Progenitor cell of endocrine pancreas (in vitro differentiated cells): ENCODE measurements at places on chromosomes 13 and 19. TPM values are rescaled to one million over a fixed set of nuclear protein-coding genes. Genes with fewer than 3 reads are reported as not detected.
A peak's percentile ranks its signal among the peaks of the same experiment; 100 is the strongest.

Gene TPM4
- 275 and 300 TPM in 2 replicates for total RNA-seq

Gene LRP3
- total RNA-seq: 50.1 and 51.2 TPM in 2 replicates

Gene PRKCG
- 6.5 and 8.4 TPM in 2 replicates for total RNA-seq

Gene S1PR4
- total RNA-seq: not detected in 2 replicates

Gene LRRC63
- total RNA-seq: 0.24 and 0.42 TPM in 2 replicates

Gene FLT3LG
- total RNA-seq: 0.96 and 1.1 TPM in 2 replicates

DNA sequence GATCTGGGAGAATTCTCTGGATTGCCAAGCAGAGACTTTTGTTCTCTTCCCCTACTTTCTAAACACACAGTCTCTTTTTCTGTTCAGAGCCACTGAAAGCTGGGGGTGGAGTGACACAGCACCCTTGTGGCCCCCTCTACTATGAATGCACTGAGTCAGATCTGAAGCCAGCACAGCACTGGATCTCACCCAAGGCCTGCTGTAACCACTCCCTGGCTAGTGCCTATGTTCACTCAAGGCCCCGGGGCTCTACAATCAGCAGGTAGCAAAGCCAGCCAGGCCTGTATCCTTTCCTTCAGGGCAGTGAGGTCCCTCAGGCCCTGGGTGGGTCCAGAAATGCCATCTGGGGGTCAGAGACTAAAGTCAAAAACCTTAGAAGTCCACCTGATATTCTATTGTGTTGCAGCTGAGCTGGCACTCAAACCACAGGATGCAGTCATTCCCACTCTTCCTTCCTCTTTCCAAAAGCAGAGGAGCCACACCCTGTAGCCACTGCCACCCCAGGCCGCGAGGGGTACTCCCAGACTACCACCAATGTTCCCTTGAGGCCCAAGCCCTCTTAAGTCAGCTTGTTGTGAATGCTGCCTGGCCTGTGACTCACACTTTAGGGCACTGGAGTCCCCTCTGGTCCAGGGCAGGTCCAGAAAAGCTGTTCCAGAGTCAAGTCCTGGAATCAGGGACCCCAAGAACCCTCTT lies 110.1 kb upstream of the RXFP2 start:
- peaks cover 11% of the 10 kb centered on the region for H3K4me1 ChIP-seq
- H3K4me3 ChIP-seq: no peak overlapping the region
- peaks cover 3% of the 10 kb centered on the region for H3K27me3 ChIP-seq
- no peak overlapping the region for H3K27ac ChIP-seq
- DNase-seq: no peak

DNA sequence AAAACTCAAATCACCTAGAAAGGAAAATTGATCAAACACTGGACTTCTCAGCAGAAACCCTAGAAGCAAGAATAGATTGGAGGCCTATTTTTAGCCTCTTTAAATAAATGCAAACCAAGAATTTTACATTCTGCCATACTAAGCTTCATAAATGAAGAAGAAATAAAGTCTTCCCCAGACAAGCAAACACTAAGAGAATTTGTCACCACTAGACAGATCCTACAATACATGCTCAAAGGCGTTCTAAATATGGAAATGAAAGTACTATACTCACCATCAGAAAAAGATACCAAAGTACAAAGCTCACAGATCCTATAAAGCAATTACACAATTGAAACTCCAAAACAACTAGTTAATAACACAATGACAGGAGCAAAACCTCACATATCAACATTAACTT lies 578.1 kb downstream of the UQCRFS1 start:
- no peak overlapping the region for H3K27ac ChIP-seq
- H3K36me3 ChIP-seq: no peaks in the 10 kb centered on the region
- no peak for DNase-seq
- H3K27me3 ChIP-seq: peaks cover 6% of the 10 kb centered on the region
- no peak overlapping the region for H3K4me3 ChIP-seq

DNA sequence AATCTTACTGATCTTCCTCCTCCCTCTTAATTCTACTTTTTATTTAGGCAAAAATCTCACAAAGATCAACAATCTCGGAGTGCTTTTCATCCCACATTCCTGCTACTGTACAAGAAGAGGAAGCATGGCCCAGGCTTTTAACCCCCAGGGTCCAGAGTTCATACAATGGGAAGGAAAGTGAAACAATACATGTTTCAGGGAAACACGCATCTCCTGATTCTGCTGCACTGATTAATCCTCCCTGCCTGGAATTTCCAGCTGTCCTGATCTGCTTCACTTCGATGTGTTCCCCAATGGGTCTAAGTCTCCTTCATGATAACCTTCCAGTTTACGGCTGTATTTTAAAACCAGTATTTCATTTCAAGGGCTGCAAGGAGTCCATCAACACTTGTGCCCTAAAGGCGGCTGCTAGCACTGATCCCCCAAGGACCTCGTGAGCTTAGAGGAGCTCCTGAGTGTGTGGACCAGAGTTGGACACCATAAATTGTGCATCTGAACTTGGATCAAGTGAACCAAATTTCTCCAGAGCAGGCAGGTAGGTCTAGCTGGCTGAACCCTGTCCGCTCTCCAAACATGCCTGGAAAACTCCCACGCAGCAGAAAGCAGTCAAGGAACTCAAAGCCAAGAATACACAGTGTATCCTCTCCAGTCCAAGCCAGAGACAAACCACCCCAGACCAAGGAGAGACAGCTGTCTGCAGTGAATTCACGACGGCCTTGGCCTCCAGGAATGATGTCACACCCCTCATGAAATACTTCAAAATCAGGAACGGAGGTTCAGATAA lies 44.3 kb downstream of the COL4A1 start:
- no peak overlapping the region for H3K4me3 ChIP-seq
- H3K27ac ChIP-seq: no peak overlapping the region
- peaks cover 7% of the 10 kb centered on the region for H3K4me1 ChIP-seq
- no peaks in the 10 kb centered on the region for H3K36me3 ChIP-seq
- H3K27me3 ChIP-seq: no peaks in the 10 kb centered on the region

- no peak for DNase-seq
- H3K27me3 ChIP-seq: peaks cover 24% of the 10 kb centered on the region
- no peak overlapping the region for H3K4me3 ChIP-seq
- H3K36me3 ChIP-seq: no peaks in the 10 kb centered on the region
- no peak overlapping the region for H3K27ac ChIP-seq
- H3K4me1 ChIP-seq: peaks cover 7% of the 10 kb centered on the region
Measured at GRCh38 chr19:55465460-55466240, 1.1 kb upstream of the C19orf85 start.

GRCh38 chr13:31184981-31185645 lies 14.7 kb upstream of the B3GLCT start:
- peaks cover 2% of the 10 kb centered on the region for H3K36me3 ChIP-seq
- H3K4me1 ChIP-seq: peaks cover 13% of the 10 kb centered on the region
- no peak for DNase-seq
- H3K27ac ChIP-seq: peak overlapping the region; percentile 39
- H3K4me3 ChIP-seq: no peak overlapping the region
- peaks cover 5% of the 10 kb centered on the region for H3K27me3 ChIP-seq

DNA sequence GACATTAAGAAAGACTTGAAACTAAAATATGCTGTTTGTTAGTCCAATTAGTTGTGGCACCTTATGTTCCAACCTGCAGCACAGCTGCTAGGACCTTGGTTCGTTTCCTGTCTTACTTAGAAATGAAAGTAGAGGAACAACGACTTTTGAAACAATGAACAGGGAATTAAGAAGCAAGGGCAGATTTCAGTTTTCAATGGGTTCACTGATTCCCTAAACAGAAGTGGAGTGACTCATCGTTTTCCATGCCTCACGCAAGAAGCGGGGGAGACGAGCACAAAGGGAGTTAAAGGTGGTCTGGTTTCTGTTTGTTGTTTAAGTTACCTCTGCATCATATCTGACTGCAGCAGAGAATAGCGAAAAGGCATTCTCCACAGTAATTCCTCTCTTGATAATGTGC lies 44.8 kb downstream of the PHF11 start:
- DNase-seq: no peak
- peaks cover 14% of the 10 kb centered on the region for H3K36me3 ChIP-seq
- H3K27ac ChIP-seq: no peak overlapping the region
- H3K4me1 ChIP-seq: peaks cover 4% of the 10 kb centered on the region
- H3K27me3 ChIP-seq: no peaks in the 10 kb centered on the region

GRCh38 chr19:17557466-17557865 lies 2.0 kb downstream of the COLGALT1 start:
- peaks cover 11% of the 10 kb centered on the region for H3K36me3 ChIP-seq
- DNase-seq: no peak
- H3K27me3 ChIP-seq: no peaks in the 10 kb centered on the region
- H3K4me3 ChIP-seq: peak overlapping the region; percentile 24

- DNase-seq: no peak
- H3K4me1 ChIP-seq: peaks cover 36% of the 10 kb centered on the region
- H3K4me3 ChIP-seq: no peak overlapping the region
- H3K36me3 ChIP-seq: peaks cover 15% of the 10 kb centered on the region
- no peaks in the 10 kb centered on the region for H3K27me3 ChIP-seq
- peak overlapping the region; percentile 45 for H3K27ac ChIP-seq
Measured at GRCh38 chr13:98471934-98472333, 105.0 kb downstream of the STK24 start.
